ENCODE measurements at places on chromosomes 6 and 20.

- no peak for DNase-seq
Measured at GRCh38 chr6:6942831-6943230, 164.9 kb upstream of the RREB1 start.

GRCh38 chr20:43665466-43666176, 1.3 kb upstream of the MYBL2 start:
- DNase-seq: no peak

DNA sequence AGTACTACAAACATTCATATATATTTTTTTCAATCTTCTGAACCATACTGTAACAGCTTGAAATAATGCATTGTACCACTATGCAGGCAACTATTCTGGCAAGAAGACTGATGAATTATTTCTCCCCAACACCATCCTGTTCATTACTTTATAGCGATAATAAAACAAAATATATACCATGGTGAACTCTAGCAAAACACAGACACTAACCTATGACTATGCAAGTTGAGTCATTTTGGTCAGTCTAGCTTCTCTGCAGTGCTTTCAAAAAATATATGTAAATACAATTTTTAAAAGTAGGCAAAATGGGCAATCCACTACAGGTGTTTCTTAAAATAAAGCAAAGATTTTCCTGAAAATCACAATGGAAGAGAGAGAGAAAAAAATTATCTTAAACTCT, 20.3 kb downstream of the PHIP start:
- no peak for DNase-seq

DNA sequence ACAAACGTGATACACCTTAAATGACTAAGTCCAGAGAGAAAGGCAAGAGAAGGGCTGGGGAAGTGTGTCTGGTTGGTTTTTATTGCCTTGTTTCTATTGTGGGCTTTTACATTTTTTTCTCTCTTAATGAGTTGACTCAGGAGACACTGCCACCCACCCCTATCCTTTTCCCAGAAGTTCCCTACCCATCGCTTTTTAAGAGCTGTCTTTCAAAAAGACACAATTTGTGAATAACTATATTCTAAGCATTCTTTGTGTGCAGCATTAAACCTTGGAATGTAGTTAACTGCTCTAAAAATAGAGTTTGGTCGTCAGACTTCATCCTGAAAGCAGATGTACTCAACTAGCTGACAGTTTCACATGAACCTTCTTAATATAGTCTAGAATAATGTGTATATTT, 174.9 kb downstream of the ISM1 start:
- DNase-seq: no peak

DNA sequence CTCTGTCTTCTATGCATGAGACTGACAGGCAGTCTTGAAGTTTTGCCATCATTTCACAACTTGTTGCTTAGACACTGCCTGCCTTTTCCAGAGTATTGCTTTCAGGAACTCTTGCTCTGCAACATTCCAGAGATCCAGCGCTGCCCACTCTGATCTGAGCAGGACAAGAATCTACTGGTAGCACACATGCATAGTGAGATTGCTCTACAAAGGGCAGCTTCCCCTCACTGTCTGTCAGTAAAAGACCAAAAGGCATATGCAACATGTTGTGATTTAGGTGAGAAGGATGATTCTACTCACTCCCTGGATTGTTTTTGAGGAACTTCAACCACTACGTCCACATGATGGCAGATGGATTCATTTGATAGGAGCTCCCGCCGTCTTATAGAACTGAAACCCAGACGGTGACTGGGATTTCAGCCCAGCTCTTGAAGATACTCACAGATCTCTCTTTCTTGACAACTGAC, 259.1 kb downstream of the ARID1B start:
- no peak for DNase-seq

DNA sequence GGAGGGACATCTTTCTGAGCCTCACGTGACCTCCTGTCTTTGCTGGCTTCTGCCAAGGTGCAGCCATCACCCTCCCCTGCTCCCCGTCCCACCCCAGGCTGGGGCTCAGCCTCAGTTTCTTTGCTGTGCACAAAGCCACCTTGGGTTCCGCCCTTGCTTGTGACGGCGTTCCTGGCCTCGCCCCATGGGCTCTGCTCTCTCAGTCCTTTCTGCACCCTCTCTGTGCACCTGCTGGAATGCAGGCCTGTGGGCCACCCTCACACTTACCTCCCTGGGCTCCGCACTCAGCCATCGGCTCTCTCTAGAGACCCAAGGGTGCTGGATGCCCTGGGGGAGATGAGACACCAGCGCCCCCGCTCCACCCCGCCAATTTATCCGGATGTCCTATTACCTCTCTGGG, 28.3 kb downstream of the BANF2 start:
- no peak for DNase-seq

- no peak for DNase-seq
Measured at GRCh38 chr6:147941143-147941542, 401.5 kb upstream of the SASH1 start.

GRCh38 chr20:40948465-40949267, 80.0 kb upstream of the TOP1 start:
- DNase-seq: no peak

- no peak for DNase-seq
Measured at GRCh38 chr20:34600892-34601653, 42.6 kb downstream of the MAP1LC3A start.

GRCh38 chr6:16740097-16740496, 21.2 kb downstream of the ATXN1 start:
- no peak for DNase-seq

DNA sequence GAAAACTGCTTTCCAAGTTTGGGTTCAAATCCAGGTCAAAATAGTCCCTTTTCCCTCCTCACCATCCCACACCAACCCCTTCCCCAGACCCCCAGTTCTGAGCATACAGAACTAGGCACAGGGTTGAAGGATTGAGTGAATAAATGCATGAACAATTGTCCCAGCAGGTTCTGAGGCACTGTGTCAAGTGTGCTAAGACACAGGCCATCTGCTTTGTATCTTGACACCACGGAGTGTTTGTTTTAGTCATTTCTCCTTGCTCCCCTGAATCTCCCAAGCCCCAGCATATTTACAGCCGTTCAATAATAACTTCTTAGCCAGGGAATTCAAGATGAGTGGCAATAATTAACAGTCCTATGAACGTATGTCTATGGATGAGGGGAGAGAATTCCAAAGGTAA, 102.8 kb upstream of the JARID2 start:
- DNase-seq: no peak

- DNase-seq: no peak
Measured at GRCh38 chr20:60102665-60103210, 144.5 kb downstream of the CDH26 start.

DNA sequence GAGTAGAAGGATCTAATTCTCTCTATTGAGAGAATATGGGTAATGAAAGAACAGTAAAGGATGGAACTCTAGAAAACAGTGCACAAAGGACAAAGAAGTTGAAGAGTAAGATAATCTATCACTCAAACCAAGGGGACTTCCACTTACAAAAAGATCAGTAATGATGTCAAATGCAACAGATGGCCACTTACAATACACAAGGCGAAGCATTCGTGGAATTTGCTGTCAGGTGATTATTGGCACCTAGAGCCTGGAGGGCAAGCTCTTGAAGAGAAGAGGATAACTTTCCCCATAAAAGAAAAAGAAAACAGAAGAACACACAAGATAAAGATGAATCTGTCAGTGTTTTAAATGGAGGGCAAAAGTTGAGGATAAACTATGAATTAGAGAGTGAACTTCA, 256.0 kb upstream of the TCF21 start:
- no peak for DNase-seq

DNA sequence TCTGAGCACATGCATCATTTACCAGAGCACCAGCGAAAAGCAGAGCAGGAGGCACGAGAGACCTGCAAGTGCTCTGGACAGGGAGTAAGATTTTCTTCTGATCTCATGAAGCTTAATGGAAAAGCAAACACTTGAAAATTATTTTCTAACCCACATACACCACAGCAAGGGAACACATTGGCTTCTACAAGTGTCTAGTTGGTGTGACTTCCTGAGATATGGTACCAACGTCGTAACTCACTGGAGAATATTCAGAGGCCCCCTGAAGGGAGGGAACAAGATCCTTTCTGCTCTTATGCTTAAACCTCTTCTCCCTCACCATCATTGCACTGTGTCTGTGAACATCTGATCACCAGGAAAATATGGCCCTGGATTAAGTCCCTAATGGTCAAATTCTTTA, 48.6 kb downstream of the PSMB1 start:
- no peak for DNase-seq

DNA sequence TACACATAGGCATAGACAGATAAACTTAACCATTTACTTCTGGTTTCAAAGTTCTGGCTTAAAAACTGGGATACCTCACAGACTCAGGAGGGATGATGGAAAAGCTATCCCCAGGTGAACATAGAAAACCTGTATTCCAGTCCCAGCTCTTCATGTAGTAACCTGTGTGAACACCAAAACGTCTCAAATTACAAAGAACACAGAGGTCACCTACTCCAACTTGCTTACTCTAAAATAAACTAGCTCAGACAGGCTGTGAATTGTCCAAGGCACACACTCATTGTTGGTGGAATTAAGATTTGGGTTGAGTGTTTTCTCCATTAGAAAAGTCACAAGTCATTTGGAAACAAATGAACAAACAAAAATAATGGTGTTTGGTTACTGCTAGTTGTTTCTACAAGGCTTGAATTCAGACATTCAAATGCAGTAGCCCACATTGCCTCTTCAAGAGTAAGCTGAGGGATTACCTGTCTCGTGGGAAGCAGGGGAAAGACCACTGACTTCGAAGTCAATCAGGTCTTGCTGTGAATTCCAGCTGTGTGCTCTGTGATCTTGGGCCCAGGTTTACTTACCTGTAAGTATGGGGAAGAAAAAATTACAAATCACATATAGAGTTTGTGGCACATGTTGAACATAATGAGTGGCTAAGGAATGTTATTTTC, 48.2 kb upstream of the LRRC1 start:
- DNase-seq: no peak

GRCh38 chr6:129733290-129733689, 23.3 kb upstream of the ARHGAP18 start:
- no peak for DNase-seq

- DNase-seq: no peak
Measured at GRCh38 chr6:28693751-28694443, 168.2 kb downstream of the GPX5 start.

GRCh38 chr20:10998476-10998875, 324.7 kb upstream of the JAG1 start:
- DNase-seq: no peak

DNA sequence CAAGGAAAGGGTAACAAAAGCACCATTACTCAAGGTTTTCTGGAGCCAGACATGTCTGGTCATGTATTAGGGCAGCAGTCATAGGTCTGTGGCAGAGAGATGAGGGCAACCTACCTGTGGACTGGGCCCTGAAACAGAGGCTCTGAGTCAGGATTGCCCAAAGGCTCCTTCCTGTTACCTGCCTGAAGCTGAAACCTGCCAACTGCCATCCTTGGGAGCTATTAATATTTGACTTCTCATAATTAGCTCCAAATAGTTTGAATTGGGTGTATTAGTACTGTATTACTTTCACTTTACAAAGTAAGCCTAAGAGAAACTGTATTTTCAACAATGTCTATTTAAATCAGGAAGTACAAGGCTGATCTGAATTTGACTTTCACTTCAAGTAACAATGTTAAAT, 72.0 kb upstream of the TBX18 start:
- DNase-seq: no peak

- no peak for DNase-seq
Measured at GRCh38 chr6:138087593-138088325, 19.5 kb downstream of the PERP start.

GRCh38 chr6:25423358-25423757, 144.2 kb downstream of the CARMIL1 start:
- no peak for DNase-seq

GRCh38 chr20:64044484-64045247, 4.8 kb downstream of the SOX18 start:
- no peak for DNase-seq

- DNase-seq: no peak
Measured at GRCh38 chr20:539848-540247, 3.7 kb downstream of the CSNK2A1 start.

GRCh38 chr6:168632694-168633093, 191.7 kb downstream of the SMOC2 start:
- DNase-seq: no peak

GRCh38 chr20:17648791-17649730, 33.0 kb downstream of the RRBP1 start:
- DNase-seq: no peak

Measured in esophagus squamous epithelium (tissue), 5 donors.